ENCODE measurements at places on chromosomes 5 and 9. TPM values are rescaled to one million over a fixed set of nuclear protein-coding genes. Genes with fewer than 3 reads are reported as not detected.

Gene SPTAN1
- 301 TPM for total RNA-seq

Gene ADGRD2
- total RNA-seq: not detected

Gene SPINK9
- total RNA-seq: not detected

Gene GPR151
- not detected for total RNA-seq

DNA sequence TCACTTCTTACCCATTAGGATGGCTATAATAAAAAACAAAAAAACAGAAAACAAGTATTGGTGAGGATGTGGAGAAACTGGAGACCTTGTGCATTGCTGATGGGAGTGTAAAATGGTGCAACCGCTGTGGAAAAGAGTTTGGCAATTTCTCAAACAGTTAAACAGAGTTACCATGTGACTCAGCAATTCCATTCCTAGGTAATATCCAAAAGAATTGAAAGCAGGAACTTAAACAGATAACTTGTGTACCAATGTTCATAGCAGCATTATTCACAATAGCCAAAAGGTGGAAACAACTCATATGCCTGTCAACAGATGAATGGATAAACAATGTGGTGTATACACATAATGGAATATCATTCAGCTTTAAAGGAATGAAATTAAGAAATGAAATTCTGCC is 28.9 kb downstream of the DCP2 start:
- no peak overlapping the region for H3K4me3 ChIP-seq
- H3K27me3 ChIP-seq: no peaks in the 10 kb centered on the region
- DNase-seq: no peak
- H3K4me1 ChIP-seq: peaks cover 1% of the 10 kb centered on the region
- H3K27ac ChIP-seq: no peak overlapping the region

- no peak overlapping the region for H3K27ac ChIP-seq
- DNase-seq: peak; percentile 60
- peaks cover 11% of the 10 kb centered on the region for H3K4me1 ChIP-seq
- H3K36me3 ChIP-seq: no peaks in the 10 kb centered on the region
- H3K4me3 ChIP-seq: no peak overlapping the region
- H3K27me3 ChIP-seq: no peaks in the 10 kb centered on the region
Measured at GRCh38 chr9:89815903-89816573, 211.2 kb downstream of the GADD45G start.

DNA sequence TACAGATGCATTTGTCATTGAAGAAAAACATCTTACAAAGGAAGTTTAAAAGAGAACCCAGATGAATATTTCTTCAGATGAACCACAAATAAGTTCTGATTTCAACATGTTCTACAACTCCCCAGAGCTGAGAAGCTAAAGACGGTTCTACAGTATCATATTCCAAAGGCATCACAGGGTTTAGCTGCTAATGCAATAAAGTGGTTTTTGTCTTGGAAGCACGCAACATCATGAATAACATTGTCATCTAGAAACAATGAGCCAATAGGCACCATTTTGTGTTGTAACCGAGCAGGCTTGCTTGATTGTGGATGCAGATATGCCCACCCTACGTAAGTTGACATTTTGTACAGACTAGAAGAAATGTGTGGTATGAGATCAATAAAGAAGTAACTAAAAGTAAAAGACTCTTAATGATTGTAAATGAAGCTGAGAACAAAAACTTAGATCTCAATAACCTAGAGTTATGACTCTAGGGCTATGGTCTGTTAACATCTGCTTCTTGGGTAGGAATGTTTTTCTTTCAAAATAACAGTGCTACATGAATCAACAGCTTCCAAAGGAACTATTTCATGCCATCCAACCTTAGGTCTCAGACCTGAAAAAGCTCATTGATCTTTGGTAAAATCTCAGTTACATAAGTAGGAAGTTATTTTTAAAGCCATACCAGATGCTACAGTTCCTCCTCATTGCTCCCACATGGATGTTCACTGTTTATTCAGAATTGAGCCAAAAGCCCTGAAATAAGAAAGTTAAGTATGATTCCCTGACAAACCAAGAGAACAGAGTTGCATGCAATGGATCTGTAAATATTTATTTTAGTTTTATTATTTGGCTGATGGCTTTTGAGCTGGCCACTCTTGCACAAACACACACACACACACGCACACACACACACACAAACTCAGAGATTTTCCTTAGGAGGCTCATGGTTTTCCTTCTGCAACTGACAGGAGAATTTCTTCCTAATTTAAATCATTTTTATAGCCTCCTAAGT is 118.7 kb upstream of the SLCO6A1 start:
- H3K27ac ChIP-seq: no peak overlapping the region
- no peaks in the 10 kb centered on the region for H3K27me3 ChIP-seq
- H3K36me3 ChIP-seq: no peaks in the 10 kb centered on the region
- DNase-seq: no peak
- H3K4me1 ChIP-seq: no peaks in the 10 kb centered on the region

- H3K4me3 ChIP-seq: peak overlapping the region; percentile 63
- H3K4me1 ChIP-seq: peaks cover 6% of the 10 kb centered on the region
- no peaks in the 10 kb centered on the region for H3K36me3 ChIP-seq
- peak; percentile 26 for DNase-seq
Measured at GRCh38 chr5:78985725-78986223, 664 bp upstream of the ARSB start.

- H3K4me1 ChIP-seq: no peaks in the 10 kb centered on the region
- H3K27me3 ChIP-seq: no peaks in the 10 kb centered on the region
- H3K27ac ChIP-seq: no peak overlapping the region
- no peak for DNase-seq
- H3K36me3 ChIP-seq: no peaks in the 10 kb centered on the region
Measured at GRCh38 chr9:134536101-134536900, 105.3 kb upstream of the COL5A1 start.

DNA sequence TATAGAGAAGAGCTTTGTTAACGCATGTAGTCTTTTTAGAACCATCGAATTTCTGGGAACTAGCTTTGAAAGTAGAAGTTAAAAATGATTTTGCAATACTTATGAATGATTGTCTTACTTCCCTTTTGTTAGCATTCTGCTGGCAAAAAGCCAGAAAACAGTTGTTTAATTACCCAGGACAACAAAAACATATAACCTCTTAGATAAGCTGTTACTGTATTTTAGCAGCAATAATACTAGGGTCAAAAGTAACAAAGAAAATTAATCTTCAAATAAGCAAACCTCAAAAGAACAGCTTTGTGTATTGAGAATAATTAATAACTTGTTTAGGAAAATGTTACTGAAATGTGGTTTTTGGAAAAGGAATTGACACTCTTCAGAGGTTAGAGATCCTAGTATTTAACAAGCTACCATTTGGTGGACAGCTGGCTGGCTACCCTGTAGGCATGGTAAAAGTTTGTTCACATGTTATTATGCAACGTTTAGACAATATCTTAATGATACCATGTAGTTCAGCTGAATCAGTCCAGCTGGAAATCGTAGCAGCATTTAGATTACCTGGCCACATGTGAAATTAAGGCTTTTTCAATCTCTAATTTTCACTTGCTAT is 3.8 kb downstream of the FGF10 start:
- H3K4me1 ChIP-seq: no peaks in the 10 kb centered on the region
- H3K4me3 ChIP-seq: no peak overlapping the region
- DNase-seq: no peak
- H3K27ac ChIP-seq: no peak overlapping the region
- no peaks in the 10 kb centered on the region for H3K36me3 ChIP-seq

- no peaks in the 10 kb centered on the region for H3K4me1 ChIP-seq
- H3K27me3 ChIP-seq: no peaks in the 10 kb centered on the region
Measured at GRCh38 chr5:6637590-6637989, 4.3 kb downstream of the SRD5A1 start.

DNA sequence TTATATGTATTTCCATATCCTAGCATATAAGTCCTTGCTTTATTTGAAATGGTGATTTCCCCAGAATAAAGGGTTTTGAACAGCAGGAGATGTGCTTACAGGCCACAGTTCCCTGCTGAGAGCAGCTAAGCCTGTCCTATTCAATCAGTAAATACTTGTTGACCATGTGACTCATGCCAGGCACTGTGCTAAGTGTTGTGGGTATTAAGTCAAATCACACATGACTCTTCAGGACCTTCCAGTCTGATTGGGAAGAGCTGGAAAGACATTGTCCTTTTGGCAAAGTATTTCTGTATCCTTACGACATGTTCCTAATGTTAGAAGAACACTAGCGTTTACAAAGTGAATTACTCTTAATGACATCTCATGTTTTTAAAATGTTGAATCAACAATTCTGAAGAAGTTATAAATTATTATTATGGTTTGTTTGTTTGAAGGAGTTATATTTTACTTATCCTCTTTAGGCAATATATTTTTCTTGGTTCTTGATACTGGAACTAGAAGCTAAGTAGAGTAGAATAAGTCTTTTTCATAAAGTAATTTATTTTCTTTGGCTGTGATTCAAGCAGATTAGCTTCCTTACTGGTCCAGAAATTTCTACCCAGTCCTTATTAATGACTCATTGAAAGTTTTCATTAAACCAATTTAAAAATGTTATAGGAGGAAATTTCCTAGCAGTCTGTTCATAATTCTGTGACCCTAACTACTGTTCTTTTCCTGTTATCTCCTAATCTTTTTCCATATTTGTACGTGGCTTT is 82.1 kb downstream of the GAPVD1 start:
- no peak overlapping the region for H3K27ac ChIP-seq
- H3K4me3 ChIP-seq: no peak overlapping the region
- H3K4me1 ChIP-seq: no peaks in the 10 kb centered on the region
- no peak for DNase-seq

- no peaks in the 10 kb centered on the region for H3K36me3 ChIP-seq
- no peak overlapping the region for H3K27ac ChIP-seq
- no peaks in the 10 kb centered on the region for H3K27me3 ChIP-seq
- H3K4me1 ChIP-seq: no peaks in the 10 kb centered on the region
Measured at GRCh38 chr9:20357037-20357432, 265.3 kb downstream of the MLLT3 start.

DNA sequence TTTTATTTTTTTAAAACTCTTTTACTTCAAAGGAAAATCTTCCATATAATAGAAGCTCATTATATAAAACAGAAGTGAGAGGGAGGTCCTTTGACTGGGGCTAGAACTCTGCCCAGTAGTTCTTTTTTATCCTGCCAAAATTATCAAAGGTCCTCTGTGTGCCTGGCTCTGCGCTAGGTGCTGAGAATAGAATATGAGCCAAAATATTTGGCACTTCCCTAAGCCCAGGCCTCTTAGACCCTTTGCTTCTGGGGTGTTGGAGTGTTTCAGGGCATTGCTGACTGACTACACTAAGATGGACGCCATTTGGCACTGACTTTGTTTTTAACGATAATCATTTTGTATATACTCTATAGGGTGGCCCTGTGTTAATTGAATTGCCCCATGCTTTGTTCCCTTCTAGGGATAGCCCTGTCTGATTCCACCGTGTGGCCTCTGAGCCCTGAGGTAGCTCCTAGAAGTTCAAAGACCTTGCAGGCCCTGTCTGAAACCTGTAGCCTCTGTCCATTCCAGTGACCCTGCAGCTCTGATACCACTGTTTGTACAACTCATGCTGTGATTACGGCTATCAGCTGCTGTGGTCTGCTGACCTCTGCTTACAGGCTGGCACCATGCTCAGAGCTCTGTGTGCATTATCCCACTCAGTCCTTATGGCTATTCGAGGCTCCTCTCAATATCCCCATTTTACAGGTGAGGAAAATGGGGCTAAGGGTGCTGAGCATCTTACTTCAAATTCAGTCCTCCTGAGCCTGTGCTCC is 84.3 kb upstream of the SHB start:
- H3K4me1 ChIP-seq: no peaks in the 10 kb centered on the region
- DNase-seq: no peak
- no peaks in the 10 kb centered on the region for H3K27me3 ChIP-seq
- H3K27ac ChIP-seq: no peak overlapping the region

- no peaks in the 10 kb centered on the region for H3K27me3 ChIP-seq
- no peak overlapping the region for H3K4me3 ChIP-seq
- no peaks in the 10 kb centered on the region for H3K4me1 ChIP-seq
- no peaks in the 10 kb centered on the region for H3K36me3 ChIP-seq
- DNase-seq: no peak
Measured at GRCh38 chr5:74212336-74212735, 428.2 kb downstream of the ENC1 start.

DNA sequence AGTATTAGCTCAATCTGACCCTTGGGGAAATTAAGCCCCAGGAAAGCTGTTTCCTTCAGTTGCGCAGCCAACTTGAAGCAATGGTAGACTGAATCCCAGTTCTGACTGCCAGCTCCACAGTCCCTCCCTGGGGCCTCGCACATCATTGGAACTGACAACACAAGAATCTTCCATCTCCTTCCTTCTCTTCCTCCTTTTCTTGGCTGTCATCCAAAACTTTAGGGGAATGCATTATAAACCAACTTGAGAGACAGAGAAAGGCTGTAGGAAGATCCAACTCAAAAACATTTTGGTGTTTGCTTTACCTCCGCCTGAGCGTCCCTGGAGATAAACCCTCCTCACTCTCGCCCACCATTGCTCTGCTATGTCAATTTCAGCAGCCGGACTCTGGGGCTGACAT is 16.6 kb downstream of the KCNIP1 start:
- no peak for DNase-seq
- H3K27ac ChIP-seq: no peak overlapping the region
- no peak overlapping the region for H3K4me3 ChIP-seq
- H3K4me1 ChIP-seq: no peaks in the 10 kb centered on the region
- no peaks in the 10 kb centered on the region for H3K36me3 ChIP-seq

DNA sequence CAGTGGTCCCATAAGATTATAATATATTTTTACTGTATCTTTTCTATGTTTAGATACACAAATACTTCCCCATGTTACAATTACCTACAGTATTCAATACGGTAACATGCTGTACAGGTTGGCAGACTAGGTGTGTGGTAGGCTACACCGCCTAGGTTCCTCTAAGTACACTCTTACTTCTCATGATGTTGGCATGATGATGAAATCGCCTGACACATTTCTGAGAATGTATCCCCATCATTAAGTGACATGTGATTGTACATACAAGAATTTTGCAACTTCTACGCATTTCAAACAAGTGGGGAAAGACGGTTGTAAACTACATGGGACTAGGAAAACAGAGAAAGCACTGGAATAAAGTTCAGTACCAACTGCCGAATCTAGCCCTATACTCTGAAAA is 53.3 kb downstream of the SETX start:
- no peaks in the 10 kb centered on the region for H3K27me3 ChIP-seq
- no peak for DNase-seq
- H3K4me3 ChIP-seq: no peak overlapping the region

DNA sequence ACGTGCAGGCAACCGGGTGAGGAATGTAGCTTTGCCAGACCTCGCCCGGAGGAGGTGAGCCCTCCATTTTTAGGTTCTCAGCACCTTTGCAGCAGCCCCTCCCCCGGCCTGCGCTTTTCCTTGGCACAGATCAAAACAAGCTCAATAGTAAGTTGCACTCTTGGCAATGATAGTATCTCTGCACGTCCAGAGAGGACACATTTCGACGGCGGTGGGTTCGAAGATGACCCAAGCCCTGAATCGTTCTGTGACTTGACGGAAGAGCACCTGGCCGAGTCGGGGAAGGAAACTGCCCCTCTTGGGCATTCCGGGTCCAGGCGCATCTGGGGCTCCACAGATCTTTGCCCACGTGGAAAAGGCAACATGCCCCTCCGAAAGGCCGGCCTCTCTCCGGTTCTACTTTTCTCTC is 904 bp downstream of the GDNF start:
- H3K4me3 ChIP-seq: peak overlapping the region; percentile 39
- peak; percentile 25 for DNase-seq

- peaks cover 8% of the 10 kb centered on the region for H3K4me1 ChIP-seq
- no peak overlapping the region for H3K27ac ChIP-seq
- H3K27me3 ChIP-seq: no peaks in the 10 kb centered on the region
- DNase-seq: no peak
- no peak overlapping the region for H3K4me3 ChIP-seq
Measured at GRCh38 chr9:95078939-95079338, 238.6 kb downstream of the FANCC start.

GRCh38 chr9:98925956-98926355 is 17.8 kb upstream of the COL15A1 start:
- H3K36me3 ChIP-seq: no peaks in the 10 kb centered on the region
- no peak for DNase-seq
- no peaks in the 10 kb centered on the region for H3K27me3 ChIP-seq
- H3K4me3 ChIP-seq: no peak overlapping the region
- peaks cover 11% of the 10 kb centered on the region for H3K4me1 ChIP-seq
- no peak overlapping the region for H3K27ac ChIP-seq
